ENCODE measurements at places on chromosomes 4 and X.

GRCh38 chr4:71355045-71355444, 16.2 kb downstream of the SLC4A4 start:
- DNase-seq: no peak

- no peak for DNase-seq
These were observed 52.9 kb downstream of the MAP7D2 start for GRCh38 chrX:20063716-20064351.

DNA sequence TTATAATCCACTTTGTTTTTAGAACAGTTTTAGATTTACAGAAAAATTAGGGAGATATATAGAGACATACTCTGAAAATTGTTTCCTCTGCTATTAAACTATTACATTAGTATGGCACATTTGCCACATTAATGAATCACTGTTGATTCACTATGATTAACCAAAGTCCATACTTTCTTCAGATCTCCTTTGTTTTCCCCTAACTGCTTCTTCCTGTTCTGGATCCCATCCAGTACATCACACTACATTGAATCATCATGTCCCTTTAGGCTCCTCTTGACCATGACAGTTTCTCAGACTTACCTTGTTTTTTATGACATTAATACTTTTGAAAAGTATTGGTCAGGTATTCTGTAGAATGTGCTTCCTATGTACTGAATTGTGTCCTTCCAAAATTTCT, 109.2 kb upstream of the EDNRA start:
- DNase-seq: no peak

DNA sequence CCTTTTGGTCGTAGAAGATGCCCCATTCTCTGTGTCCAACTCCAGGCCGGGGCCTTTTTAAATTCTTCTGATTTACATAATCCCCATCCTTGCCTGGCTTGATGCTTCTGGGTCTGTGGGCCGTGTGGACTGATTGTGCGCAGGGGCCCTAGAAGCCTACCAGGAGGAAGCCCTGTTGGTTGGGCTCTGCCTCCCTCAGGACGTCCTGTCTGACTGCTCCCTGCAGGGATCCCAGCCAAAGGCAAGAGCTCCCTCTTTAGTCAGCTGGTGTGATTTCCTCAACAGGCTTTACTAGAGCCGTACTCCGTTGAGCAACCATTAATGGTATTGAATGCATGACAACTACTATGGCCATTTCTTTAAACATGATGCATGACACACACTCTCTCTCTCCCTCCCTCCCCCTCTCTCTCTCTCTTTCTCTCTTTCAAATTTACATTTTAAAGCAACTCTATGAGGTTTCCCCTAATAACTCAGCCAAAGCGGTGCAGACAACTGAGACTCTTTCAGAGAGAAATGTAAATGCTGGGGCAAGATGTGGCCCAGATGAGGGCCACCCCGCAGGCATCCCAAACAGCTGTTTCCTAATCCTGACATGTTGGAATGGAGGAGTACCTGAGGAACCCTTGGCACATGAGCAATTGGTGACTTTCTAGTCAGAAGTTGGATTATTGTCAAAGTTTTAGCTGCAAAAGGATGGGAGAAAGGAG, 117.3 kb downstream of the DRD5 start:
- peak; percentile 21 for DNase-seq

GRCh38 chr4:63790377-63790776, 618.9 kb downstream of the TECRL start:
- DNase-seq: no peak

DNA sequence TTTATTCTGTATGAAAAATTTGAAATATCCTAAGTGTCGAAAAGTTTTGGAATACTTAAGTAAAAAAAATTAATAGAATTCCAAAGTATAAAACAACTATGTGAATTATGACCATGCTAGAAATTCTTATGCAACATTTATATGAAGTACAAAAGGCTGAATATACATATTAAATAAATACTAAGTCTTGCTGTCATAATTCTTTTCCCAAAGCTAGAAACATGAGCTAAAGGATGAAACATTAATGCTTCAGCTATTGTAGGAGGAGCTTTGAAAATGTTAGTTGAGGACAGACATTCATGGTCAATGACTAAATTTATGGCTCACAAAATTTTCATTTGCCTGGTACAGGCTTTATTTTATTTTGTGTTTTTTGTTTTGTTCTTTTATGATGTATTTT, 207.3 kb downstream of the GABRB1 start:
- DNase-seq: no peak

DNA sequence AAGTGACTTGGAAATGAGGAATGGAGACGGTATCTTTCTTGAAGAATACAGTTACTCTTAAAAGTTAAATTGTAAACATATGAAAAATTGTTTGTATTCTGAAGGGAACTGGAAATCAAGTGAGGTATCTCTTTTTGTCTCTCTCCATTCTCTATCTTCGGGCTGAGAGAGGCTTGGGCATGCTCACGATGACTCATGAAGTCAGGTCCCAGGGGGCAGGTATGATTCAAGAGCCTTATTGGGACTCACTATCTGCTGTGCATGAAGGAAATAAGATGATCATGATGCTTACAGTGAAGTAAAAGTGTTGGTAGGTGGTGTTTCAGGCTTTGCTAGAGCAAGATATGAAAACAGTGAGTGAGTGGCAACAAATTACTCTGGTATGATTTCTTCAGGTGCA, 200.4 kb upstream of the PITX2 start:
- DNase-seq: no peak

Data from RPMI8226 (cell line).